Ammon's horn (tissue), 1 donor: ENCODE measurements at places on chromosomes 4 and X.

- DNase-seq, result no peak
These were observed 2.0 kb upstream of the PROM1 start for GRCh38 chr4:16085822-16086221.

DNA sequence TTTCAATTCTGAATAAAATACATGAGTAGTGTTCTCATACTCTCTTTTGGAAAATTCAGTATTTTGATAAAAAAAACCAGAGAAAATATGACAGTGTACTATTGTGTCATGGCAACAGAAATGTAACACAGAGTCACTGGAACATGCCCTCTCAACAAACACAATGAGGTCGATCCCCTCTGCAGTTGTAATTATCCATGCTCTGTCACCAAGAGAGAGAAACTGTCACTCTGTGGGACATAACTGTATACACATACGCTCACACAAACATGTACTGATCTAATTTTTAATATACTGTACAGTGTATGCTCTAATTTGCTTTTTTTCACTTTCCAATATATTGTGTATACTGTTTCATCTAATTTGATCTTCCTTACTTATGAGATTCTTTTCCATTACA, 1136.8 kb upstream of the TENM3 start:
- DNase-seq, result no peak

DNA sequence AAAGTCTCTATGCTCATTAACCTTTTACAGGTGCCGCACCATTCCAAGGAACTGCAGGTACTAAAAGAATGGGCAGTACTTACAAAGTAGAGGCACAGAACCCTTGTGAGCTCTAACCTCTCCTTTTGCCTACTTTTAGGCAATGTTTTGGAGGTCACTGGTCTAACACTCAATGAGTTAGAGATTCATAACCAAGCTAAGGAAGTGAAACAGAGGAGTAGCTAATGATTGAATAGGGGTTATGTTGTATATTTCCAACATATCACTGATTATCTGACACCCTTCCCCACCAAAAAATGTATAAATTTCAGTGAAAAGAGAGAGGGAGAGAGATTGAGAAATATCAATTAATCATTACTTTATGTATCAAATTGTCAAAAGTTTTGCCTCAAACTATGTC, 269.3 kb downstream of the PCDH7 start:
- DNase-seq, result no peak

DNA sequence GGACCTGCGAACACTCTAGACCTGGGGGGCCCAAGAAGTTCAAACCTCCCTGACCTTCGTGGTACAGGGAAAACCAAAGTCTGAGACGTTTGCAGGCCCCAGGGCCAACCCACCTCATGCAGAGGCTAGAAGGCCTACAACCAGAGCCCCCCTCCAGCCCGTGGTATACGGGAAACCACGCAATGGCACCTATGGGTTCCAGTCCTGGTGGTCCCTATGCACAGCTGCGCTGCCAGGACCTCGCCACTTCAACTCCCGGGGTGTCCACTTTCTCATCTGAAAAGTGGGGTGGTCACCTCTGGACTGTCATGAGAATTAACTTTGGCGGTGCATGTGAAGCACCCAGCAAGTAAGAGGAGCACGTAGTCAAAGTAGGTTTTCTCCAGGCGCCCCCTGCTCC, 8.4 kb upstream of the MSX1 start:
- DNase-seq, result no peak

- no peak for DNase-seq
These were observed 54.8 kb downstream of the CCDC149 start for GRCh38 chr4:24858026-24858425.

DNA sequence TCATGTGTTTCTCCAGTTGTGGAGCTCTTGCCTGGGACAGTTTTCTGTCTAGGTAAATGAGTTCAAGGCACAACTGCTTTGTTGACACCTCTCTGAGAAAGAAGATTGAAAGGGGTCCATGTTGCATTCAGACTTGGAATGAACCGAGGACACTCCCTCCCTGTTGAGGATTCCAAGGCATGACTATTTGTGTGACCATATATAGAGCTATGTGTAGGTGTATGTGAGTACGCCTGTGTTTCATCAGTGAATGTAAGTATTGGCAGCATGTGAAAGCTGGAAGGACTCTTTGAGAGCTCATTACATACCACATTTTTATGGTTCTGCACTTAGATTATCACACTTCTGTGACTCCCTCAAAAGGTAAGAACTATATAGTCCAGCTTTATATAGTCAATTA, 3.4 kb downstream of the HEPH start:
- DNase-seq, result no peak

- no peak for DNase-seq
These were observed 115.6 kb downstream of the FHIP1A start for GRCh38 chr4:151524610-151525009.

DNA sequence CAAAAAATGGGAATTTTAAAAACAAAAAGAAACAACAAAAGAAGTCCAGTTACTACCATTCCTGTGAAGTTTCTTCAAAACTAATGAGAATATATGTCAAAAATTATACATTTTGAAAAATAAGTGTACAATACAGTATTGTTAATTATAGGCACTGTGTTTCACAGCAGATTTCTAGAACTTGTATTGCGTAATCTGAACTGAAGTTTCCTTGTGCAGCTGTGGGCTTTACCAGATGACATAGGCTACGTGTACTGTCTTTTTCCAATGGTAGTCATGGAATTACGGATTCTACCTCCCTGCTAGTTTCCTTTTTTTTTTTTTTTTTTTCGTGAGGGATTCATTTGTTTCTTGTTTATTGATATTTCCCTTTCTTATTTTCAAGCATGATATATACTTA, 113.8 kb upstream of the GABRA2 start:
- DNase-seq, result no peak

GRCh38 chr4:128488055-128488705, 200.6 kb upstream of the PGRMC2 start:
- DNase-seq, result no peak

DNA sequence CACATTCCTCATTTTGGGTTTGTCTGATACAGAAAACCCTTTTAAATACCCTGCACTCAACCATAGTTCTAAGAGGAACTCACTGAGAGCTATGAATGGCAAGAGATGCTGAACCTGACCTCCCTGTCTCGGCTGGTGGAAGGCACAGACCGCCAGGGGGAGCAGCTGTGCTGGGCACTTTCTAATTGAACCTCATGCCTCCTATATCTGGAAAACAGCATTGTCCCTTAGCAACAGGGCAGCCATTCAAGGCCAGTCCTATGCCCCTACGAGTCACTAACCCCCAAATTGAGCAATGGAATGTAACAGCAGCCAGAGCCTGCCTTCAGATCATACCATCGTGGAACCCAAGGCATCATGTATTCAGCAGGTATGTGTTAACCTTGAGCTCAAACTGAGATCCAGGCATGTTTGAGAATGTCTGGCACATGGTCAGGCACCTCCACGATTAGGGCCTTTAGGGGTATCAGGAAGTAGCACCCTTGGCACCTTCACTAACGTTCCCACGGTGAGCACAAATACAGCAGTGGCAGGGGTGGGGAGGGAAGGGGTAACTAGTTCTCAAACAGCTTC, 5.1 kb downstream of the USP27X start:
- DNase-seq, result peak; percentile 45

- DNase-seq, result no peak
These were observed 417.1 kb upstream of the GALNT7 start for GRCh38 chr4:172751550-172751949.

GRCh38 chrX:10001496-10001895, 34.3 kb downstream of the CLDN34 start:
- DNase-seq, result no peak

GRCh38 chr4:132386130-132386529, 763.0 kb upstream of the PCDH10 start:
- no peak for DNase-seq

- DNase-seq, result no peak
These were observed 16.4 kb downstream of the PLP1 start for GRCh38 chrX:103792916-103793544.

GRCh38 chrX:150160656-150161055, 202.5 kb upstream of the MAMLD1 start:
- no peak for DNase-seq

GRCh38 chr4:26984896-26985295, 124.3 kb downstream of the STIM2 start:
- DNase-seq, result no peak
